ENCODE measurements at places on chromosomes 11 and 22. TPM values are rescaled to one million over a fixed set of nuclear protein-coding genes. Genes with fewer than 3 reads are reported as not detected.

The GUCY1A2 gene
- total RNA-seq, result 23.8 TPM

The TUBA8 gene
- 2.6 TPM for total RNA-seq

The SCUBE2 gene
- total RNA-seq, result 357 TPM

The LINC01488 gene
- not detected for total RNA-seq

The PRPF19 gene
- 113 TPM for total RNA-seq

The SRSF8 gene
- total RNA-seq, result 58.0 TPM

The BTBD18 gene
- not detected for total RNA-seq

The CREB3L1 gene
- total RNA-seq, result 39.6 TPM

The TSGA10IP gene
- 0.68 TPM for total RNA-seq

Data from ureter (tissue), 1 donor.